ENCODE measurements at places on chromosomes 5 and 9.

DNA sequence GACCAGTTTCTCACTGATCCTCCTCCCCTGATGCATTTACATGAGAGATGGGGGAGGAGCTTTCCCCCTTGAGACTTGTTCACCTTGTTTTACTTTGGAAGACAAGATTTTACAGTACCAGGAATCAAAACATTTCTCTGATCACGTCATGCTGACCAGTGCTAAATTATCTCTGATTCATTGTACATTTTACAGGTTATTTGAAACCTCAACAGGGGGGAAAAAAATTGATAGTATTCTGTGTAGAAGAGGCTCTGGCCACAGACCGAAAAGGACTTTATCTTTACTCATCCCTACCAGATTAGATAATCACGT is 133.9 kb downstream of the GRIA1 start:
- DNase-seq = no peak

DNA sequence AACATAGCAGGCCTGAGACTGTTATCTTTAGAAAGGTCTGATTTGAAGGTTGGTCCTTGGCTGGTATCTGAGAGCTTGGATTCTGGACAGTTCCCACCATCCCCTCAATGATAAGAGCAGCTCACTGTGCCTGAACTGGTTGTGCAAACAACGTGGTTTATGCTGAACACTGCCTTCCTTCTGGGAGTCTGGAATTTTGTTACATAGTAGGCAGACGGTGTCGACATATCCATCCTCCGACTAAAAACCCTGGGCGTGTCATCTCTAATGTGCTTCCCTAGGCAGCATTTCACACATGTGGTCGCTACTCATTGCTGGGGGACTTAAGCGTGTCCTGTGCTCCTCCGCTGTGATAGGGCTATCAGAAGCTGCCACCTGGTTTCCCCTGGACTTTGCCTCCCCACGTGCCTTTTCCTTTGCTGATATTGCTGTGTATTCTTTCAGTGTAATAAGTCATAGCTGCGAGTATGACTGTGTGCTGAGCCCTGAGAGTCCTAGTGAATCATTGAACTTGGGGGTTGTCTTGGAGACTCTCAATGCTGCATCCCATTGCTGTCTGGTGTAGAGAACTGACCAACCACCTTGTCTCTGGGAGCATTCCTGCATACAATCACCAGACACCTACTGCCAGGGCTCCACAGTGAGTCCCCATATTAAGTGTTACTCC is 119.1 kb upstream of the TBC1D2 start:
- DNase-seq = peak; percentile 87

GRCh38 chr5:136726506-136726905 is 361.2 kb upstream of the TRPC7 start:
- no peak for DNase-seq

DNA sequence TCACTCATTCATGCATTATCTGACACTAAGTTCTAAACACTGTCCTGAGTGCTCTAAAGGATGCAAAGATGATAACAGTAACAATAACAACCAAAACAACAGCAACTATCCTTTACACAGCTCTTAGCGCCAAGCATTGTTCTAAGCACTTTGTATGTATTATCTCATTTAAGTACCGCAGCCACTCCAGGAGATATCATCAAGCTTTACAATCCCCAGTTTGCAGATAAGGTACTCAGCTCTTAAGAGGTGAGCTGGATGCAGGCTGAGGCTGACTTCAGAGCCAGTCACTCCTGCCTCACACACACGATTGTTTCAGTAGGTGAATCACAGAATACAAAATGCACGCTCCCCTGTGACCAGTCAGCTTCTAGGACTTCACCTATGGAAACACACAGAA is 141.8 kb downstream of the PAX5 start:
- DNase-seq = no peak

GRCh38 chr9:27749838-27750237 is 176.6 kb upstream of the C9orf72 start:
- no peak for DNase-seq

DNA sequence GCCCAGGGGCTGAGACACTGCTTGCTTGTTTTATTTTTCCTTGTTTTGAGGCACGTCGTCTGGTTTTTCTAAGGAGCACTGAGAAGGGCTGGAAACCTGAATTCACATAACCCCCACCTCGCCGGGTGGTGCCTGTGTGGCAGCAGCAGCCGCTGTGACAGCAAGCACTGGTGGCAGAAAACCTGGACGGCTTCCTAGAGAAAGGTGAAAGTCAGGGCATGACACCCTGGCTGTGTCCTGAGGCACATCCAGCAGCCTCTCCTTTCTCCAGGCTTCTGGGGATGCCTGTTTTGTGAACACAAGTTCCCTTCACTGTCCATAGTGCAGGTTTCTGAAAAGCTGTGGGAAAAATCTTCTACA is 29.2 kb downstream of the MRPL36 start:
- DNase-seq = no peak

GRCh38 chr5:61327760-61328753 is 4.0 kb upstream of the ZSWIM6 start:
- DNase-seq = peak; percentile 85

GRCh38 chr5:155729684-155730059 is 597.3 kb upstream of the SGCD start:
- peak; percentile 70 for DNase-seq

DNA sequence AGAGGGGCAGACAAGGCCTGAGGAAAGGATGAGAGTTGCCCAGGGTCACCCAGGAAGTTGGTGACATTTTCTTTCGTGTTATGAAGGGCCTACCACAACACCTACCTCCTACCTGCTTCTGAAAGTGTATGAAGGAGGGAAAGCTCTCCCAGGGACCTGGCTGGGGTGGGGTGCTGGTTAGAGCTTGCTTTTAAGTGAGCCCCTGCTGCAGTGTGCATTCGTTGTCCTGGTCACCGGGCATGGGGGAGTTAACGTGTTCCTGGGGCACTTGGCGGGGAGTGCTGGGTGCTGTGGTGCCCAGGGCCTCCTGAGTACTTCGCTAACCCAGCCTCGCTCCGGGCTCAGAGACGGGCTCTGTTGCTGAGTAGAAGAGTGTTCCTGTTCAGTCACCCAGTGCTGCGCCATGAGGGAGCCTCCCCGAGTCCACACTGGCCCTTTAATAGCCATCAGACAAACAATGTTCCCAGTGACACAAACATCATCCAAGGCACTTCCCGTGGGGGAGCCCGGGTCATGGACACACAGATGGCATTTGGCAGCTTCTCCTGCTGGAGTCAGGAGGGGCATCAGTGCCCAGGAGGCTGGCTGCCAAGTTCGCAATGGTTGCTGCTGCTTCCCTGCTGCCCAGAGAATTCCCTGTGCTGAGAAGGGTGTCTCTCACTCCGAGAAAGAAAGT is 85.7 kb downstream of the AMBP start:
- DNase-seq = no peak

- no peak for DNase-seq
Measured at GRCh38 chr9:135805422-135806022, 101.8 kb downstream of the CAMSAP1 start.

GRCh38 chr9:80086822-80087345 is 515.1 kb downstream of the TLE4 start:
- no peak for DNase-seq

DNA sequence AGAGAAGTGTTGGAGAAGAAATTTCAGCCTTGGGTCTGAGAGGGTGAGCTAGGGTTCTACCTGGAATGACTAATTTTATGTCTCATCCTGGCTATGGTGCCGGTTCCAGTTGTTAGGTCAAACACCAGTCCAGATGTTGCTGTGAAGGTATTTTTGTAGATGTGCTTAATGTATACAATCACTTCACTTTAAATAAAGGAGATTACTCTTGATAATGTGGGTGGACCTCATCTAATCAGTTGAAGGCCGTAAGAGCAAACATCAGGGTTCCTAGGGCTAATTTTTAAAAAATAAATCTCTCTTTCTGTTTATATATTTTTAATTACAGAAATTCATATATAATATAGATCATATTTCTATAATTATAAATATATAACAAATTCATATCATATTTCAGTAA is 90.5 kb upstream of the GDNF start:
- DNase-seq = no peak

- no peak for DNase-seq
Measured at GRCh38 chr5:78602400-78602799, 46.2 kb downstream of the LHFPL2 start.

DNA sequence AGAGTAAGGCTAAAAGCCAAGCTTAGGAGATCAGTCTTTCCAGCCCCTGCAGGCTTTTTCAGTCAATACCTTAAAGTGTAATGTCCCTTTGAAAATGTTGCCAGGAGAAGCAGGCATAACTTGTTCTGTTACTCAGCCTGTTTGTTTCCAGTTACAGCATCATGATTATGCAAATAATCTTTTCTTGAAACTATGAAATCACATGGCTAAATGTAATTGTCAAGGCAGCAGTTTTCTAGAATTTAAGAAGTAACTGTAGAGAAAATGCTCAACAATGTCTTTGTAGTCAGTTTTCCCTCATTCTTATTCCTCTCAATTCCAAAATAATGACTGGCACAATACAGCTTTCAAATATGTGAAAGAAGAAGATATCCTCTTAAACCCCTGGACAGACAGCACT is 1.9 kb upstream of the GPR107 start:
- DNase-seq = no peak

DNA sequence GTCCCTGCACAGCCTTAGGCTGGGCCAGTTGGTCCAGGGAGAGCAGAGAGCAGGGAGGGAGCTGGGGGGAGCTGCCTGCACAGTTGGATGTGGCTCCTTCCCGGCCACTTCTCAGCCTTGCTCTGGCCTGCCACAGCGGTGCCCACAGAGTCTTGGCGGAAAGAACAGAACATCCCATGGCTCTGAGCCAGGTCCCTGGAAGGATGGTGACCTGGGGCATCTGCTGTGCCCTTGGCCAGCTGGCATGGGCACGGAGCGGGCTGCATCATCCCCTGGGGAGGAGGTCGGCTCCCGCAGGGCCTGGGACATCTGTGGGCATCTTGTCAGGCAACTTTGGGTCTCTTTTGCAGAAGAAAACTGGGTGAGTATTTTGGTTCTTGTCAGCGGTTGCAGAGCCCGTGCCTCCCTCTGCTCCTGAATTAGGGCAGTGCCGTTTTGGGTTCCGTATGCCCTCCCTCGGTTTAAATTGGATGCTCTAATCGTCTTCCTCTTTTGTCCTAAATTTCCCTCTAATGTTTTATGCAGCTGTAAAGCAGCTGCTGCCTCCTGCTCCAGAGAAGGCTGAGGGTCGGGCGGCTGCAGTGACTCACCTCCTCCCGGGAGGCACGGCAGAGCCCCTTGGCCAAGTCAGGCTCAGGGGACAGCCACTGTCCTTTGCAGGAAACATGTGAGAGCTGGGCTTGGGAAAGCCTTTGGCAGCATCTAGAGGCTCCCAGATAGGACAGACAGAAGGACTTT is 10.5 kb upstream of the NACC2 start:
- peak; percentile 34 for DNase-seq

GRCh38 chr5:16600946-16601345 is 15.9 kb downstream of the RETREG1 start:
- DNase-seq = no peak

GRCh38 chr5:133478199-133478985 is 133.9 kb downstream of the FSTL4 start:
- DNase-seq = no peak

GRCh38 chr5:74145951-74146350 is 494.6 kb downstream of the ENC1 start:
- DNase-seq = no peak

DNA sequence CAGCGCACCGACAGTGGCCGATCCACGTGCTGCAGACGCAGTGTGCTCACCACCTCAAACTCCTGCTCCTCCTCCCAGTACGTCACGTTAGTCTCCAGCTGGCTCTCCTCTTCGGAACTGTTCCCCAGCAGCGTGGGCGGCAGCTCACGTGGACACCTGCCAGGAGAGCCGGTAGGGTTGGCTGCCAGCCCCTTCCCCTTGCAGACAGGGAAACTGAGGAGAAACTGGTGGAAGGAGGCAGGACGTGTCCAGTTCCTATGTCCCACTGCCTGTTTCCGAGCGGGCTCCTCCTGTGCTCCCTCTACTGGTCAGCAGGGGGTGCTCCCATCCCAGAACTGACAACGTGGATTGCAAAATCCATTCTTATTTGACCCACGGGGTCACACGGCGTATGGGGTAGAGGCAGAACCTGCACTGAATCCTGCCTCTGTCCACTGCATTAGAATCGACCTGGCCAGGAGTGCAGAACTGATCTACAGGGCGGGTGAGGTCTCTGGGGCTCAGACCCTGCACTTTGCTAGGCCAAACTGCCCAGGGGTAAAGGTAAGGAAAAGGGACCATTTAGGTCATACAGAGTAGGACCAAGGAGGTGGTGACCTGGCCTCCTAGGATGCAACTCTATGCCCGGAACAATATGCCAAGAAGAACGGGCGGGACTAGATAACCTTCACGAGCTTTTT is 25.7 kb downstream of the PDGFRB start:
- DNase-seq = peak; percentile 70

GRCh38 chr5:5675511-5675910 is 253.0 kb downstream of the ICE1 start:
- DNase-seq = no peak

- DNase-seq = peak; percentile 62
Measured at GRCh38 chr9:86202338-86202882, 57.0 kb downstream of the C9orf153 start.

DNA sequence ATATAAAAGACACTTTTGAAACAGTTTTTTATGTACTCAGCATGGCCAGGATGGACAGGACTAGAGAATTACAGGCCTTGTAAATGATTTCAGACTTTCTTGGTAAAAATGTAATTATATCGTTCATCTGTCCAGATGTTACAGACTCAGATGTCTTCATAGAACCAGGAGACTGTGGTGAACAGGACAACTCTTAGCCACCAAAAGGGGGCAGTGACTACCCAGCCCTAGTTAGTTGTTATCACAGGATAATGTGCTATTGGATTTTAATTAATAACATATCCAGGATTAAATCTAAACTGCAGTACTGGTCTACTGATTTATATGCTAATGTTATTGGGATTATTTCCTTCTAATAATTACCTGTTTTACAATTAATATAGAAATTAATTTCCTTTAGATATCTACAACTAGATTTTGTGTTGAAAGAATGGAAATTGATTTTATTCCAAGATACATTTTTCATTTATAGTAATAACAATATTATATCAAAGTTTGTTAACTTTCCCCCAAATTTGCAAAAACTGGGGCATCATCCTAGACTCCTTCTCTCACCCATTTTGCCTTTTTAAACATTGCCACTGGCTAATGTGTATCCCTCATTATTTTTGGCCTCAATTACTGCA is 99.4 kb downstream of the MTREX start:
- peak; percentile 75 for DNase-seq

DNA sequence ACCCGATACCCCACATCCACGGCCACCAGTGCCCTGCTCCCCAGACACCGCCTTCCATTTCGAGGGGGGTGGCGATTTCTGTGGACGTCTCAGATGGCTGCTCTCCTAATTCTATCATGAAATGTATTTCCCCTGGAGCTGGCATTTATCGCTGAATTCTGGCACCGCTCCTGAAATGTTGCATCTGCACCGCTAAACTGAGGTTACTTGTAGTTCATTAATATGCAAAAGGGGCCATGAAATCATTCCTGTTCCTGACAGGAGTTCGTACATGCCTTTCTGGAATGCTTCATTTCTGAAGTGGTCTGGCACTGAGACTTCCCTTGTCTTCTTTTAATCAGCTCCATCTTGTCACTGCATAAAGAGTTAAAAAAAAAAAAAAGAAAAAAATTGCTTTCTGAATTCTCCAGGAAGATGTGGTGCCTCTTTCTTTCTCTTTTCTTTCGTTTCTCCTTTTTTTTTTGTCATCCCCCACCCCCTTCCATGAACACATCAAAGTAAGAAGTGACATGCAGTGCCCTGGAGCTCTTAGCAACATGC is 97.7 kb upstream of the SMARCA2 start:
- DNase-seq = no peak

GRCh38 chr9:26954050-26954508 is 2.1 kb upstream of the IFT74 start:
- DNase-seq = no peak
